ENCODE measurements at places on chromosomes 2 and 18. TPM values are rescaled to one million over a fixed set of nuclear protein-coding genes. Genes with fewer than 3 reads are reported as not detected.

Gene PLEKHH2
- total RNA-seq: 25.4 TPM

Gene CFC1
- not detected for total RNA-seq

Gene DSG1
- total RNA-seq: not detected

Gene PLGLB1
- 2.0 TPM for total RNA-seq

Gene CAPN13
- total RNA-seq: not detected

Gene KIF5C
- 3.4 TPM for total RNA-seq

Gene MYO3B
- total RNA-seq: not detected

Gene NOL4
- 0.62 TPM for total RNA-seq

Gene ONECUT2
- 0.69 TPM for total RNA-seq

Gene ANKRD62
- total RNA-seq: not detected

Gene FASTKD1
- total RNA-seq: 24.2 TPM

Measured in aorta (tissue), 5 donors.